ENCODE measurements at places on chromosomes 1 and 21.

- no peak for DNase-seq
Observed at GRCh38 chr1:196115646-196116045, 492.6 kb downstream of the KCNT2 start.

DNA sequence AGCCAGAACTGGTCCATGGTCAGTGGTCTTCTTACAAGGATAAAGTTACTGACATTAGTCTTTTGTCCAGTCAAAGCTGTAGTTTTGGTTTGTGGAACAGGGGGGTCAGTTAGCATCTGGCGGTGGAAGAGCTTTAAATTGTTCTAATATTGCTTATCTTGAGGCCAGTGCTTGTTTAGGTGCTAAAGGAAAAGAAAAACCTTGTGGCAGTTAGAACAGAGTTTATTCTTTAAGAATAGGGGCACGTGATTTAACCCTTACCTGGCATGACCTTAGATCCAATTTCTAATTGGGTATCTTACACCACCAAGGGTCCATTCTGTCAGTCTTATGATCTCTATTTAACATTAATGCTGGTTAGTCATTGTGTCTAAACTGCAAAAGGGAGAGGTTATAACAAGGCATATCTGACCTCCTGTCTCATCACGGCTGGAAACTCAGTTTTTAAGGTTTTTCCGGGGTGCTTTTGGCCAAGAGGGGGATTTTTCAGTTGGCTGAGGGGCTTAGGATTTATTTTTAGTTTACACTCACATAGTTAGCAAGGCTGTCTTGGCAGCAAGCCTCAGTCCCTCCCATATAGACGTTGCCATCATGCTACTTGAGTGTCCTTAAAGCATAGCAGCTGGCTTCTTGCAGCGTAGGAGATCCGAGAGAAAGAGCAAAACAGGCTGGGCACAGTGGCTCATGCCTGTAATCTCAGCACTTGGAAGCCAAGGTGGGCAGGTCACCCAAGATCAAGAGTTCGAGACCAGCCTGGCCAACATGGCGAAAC lies 60.1 kb upstream of the FAM89A start:
- DNase-seq: no peak

DNA sequence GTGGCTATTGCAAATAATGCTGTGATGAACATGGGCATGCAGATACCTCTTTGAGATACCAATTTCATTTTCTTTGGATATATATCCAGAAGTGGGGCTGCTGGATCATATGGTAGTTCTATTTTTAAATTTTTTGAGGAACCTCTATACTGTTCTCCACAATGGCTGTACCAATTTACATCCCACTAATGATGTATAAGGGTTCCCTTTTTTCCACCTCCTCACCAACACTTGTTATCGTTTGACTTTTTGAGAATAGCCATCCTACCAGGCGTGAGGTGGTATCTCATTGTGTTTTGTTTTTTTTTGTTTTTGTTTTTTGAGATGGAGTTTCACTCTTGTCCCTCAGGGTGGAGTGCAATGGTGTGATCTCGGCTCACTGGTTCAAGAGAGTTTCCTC lies 6.6 kb upstream of the NUCKS1 start:
- no peak for DNase-seq

DNA sequence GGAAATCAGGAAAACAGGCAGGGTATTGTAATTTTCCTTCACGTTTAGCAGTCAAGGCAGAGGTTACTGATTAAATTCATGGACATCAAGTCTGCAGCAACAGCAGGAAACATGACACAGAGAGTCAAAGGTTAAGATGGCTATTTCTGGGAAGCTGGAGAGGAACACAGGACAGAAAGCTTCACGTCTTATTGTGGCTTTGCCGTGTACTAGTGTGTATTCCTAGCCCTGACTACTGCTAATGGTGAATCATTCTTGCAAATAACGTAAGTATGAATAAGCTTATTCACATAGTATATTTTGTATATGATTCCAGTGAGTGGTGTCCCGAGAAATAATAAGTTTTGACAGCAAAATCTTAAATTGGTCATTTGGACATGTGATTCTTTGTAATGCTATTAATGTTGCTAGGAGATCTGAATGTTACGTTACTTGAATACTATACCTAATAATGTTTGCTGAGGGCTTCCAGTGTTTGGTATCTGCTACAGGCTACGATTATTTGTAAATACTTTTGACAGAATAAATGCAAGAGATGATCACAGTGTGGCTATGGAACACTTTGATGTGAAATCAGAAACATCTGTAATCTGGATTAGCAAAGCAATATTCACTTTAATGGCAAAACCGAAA lies 77.4 kb downstream of the DISP1 start:
- no peak for DNase-seq

DNA sequence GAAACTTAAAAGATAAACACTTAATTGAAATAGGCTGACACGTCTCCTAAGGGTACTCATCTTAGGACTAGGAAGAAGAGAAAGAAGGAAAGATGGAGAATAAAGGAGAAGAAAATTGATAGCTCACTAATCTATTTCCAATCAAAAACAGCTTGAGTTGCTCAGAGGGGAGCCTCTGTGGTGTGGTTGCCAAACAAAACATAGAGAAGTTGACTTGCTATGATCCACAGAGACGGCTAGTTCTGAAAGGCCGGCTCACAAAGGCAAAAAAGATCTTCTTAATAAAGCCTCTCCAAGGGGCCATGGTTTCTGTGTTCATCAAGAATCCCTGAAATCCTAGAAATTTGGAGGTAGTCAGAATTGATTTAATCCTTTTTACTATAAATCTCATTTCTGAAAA lies 644.1 kb downstream of the LMO4 start:
- no peak for DNase-seq

DNA sequence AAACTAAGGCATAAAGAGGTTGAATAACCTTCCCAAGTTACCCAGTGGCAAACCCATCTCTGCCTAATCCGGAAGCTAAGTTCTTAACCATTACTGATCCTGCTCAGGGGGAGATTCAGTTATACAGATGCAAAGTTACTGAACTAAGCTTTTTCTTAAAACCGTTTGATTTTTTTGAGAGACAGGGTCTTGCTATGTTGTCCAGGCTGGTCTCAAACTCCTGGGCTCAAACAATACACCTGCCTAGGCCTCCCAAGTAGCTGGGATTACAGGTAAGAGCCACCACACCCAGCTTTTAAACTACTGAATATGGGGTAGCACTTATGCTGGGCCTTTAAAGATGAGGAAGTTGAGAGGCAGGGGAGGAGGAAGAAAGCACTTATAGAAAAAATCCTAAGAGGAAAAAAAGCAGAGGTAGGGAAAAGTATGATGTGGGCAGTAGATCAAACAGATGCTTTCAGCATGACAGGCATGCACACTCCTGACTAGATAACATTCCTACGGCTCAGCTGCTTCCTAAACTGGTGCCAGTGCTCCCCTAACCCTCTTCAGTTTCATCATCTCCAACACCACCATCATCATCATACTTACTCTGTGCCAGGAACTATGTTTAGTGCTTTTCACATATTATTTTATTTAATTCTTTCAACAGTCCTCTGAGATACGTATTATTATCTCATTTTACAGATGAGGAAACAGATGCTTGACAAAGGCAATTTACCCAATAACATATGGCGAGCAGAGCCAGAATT lies 5.8 kb downstream of the PAFAH2 start:
- DNase-seq: no peak

DNA sequence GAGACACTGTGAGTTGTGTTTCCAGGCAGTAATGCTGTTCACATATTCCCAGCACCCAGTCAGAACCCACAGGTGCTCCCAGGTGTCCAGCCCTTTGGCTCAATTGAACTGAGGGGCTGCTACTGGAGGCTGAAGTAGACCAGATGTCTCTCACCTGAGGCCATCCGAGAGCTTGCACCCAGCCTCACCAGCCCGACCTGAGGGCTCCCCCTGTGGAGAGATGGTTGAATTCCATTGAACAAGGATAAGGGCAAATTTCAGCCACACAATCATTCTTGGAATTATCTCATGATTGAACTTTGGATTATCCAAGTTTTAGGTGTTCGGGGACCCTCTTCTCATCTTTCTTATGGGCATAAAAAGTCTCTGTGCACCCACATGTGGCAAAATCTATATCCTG lies 52.1 kb downstream of the OBSCN start:
- no peak for DNase-seq

- DNase-seq: no peak
Observed at GRCh38 chr1:181451661-181452230, 31.6 kb upstream of the CACNA1E start.

DNA sequence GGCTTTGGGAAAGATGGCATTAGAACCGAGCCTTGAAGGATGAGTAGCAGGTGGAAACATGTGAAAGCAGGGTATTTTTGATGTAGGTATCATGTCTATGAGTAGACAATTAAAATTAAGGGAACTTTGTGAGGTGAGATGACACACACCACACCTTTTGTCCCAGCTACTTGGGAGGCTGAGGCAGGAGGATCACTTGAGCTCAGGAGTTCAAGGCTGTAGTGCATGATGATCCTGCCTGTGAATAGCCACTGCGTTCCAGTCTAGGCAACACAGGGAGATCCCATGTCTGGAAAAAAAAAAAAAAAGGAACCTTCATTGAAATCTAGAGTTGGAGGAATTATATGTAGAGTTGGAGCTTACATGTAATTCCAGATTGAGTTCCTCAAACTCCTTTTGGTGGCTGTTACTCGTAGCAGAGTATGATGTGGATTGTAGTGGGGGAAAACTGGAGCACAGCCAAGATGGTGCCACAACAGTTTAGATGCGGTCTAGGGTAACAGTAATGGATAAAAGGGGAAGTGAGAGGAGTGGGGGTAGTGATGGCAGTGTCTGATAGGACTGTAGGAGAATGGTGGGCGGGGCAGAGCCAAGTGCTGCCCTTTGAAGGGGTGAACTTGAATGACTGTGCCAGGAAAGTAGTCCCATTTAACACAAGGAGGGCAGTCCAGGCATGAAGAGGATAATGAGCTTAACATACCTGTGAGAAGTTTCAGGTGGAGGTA lies 17.4 kb downstream of the AK4 start:
- no peak for DNase-seq

DNA sequence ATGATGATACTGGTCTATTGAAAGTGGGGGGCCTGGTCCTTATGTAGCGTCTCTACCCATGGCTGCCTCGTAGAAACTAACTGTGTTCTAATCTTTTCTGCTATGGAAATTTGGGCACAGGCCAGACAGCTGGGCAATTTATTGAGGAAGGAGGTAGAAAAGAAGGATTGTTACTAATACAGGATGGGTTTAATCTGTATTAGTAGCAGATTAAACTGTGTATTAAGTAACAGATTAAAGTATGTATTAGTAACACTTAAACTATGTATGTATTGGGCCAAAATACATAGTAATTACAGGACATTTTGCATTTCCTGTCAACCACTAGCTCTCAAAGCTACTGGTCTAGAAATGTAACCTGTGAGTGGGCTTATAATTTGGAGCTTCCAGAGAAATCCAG lies 142.0 kb downstream of the MAST2 start:
- DNase-seq: no peak

DNA sequence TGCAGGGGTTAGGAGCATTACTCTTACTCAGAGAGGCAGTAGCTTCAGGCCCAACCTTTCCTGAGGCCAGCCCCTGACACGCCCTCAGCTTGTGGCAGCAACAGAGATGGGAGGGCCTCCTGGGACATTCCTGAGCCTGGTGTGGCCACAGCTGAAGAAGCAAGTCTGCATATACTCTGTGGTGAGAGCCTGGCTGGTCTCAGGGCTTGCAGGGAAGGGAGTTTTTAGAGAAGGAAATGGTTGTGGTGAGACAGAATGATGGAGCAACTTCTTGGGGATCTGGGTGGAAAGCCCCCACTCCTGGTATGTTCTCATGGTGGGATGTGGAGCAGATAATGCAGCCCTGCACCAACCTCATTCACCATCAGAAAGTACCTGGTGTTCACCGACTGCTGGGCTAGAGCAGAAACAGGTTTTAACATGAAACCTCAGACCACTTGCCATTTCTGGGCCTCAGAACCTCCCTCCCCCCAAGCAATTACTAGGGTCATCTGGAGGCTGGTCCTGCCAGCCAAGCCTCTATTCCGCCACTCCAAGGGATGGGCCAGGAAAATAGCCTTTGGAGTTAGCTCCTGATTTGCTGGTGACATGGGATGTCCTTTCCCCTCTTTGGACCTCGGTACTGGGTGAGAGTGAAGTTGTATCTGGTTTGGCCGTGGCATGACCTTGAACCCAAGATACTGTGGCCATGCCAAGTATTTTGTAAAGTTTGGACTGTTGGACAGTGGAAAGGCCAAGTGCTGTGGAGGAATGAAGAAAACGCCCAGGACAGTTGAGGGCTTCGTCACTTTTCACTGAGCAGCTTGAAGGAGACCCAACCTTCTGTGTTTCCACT lies 28.1 kb upstream of the RNF19B start:
- DNase-seq: peak; percentile 83

DNA sequence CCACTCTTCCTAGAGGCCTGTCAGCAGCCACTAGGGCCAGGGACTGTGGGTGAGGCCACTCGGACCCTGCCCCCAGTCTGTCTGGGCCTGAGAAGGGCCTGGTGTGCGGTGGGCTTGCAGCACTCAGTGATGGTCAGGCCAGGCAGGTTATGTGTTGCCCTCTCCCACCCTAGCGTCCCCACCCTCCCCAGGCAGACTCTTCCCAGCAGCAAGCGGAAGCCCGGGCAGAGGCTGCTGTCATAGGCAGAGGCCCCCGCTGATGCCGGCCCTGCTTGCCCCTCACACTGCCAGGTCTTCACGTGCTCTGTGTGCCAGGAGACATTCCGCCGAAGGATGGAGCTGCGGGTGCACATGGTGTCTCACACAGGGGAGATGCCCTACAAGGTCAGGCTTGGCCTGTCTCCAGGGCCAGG lies 6.6 kb downstream of the ZBTB48 start:
- DNase-seq: no peak

DNA sequence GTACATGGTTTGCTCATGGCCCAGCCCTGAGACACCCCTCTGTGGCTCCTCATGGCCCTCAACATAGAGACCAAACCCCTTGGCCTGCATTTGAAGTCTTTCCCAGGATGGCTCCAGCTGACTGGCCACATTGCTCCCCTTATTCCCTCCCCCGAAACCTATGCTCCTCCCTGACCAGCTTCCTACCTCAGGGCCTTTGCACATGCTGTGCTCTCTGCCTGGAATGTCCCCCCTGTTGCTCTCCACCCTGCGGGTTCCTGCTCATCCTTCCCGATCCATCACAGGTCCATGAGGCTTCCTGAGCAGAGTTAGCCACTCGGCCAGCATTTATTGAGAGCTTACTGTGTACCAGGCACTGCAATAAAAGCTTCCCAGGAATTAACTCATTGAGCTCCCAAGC lies 70.9 kb upstream of the SELENON start:
- peak; percentile 8 for DNase-seq

- DNase-seq: no peak
Observed at GRCh38 chr1:183821889-183822611, 17.1 kb downstream of the RGL1 start.

DNA sequence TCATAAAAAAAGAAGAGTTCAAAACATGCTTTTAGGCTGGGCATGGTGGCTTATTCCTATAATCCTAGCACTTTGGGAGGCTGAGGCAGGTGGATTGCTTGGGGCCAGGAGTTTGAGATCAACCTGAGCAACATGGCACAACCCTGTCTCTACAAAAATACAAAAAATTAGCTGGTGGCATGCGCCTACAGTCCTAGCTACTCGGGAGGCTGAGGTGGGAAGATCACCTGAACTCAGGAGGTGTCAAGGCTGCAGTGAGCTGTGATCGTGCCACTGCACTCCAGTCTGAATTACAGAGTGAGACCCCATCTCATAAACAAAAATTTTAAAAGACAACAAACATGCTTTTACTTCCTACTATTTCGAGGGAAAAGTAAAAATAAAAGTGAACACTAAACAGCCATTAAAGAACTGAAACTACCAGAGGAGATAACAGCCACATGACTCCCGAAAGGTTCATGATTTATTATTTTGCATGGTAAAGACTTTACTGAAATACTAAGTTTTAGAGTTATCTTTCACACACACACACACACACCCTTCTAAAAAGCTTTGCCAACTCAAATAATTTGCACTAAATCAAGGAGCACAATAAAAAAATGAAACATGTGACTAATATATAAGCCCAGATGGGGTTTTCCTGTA lies 48.1 kb downstream of the USP1 start:
- DNase-seq: no peak

Data from left hindlimb (tissue), 1 donor.